ENCODE measurements at places on chromosomes 6 and 20.

DNA sequence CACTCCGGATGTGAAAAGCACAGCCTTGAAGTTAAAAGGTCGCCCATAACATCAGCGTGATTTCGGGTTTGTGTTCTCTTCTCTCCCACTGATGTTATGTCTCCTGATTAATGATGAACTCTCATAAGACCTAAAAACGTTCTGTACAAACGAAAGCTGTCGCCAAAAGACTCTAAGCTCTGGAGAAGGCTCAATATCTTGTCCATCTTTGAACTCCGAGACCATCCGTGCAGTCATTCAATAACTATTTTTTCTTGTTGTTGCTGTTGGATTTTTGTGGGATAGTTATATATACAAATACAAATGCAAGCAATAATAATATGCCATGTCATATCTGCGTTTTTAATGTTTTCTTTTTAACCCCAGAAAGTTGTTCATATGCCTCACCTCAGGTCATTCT is 291.8 kb upstream of the MARCKS start:
- DNase-seq = no peak

- no peak for DNase-seq
These were observed 7.9 kb upstream of the ZSCAN12 start for GRCh38 chr6:28407401-28407800.

DNA sequence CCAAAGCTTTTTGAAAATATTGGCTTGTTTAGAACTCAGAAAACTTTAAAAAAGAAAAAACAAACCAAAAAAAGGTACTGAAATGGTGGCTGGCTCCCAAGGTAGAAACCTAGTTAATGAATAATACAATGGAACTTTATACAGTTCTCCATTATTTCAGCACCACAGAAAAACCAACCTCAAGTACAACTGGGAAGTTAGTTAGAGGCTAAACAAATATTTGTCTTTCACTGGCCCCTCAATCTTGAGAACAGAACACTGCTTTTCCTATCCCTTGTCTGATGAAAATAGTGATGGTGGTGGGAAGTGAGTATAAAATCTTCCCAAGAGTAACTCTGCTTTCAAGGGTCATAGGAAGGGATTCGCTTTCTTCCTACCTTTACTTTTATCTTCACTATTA is 126.5 kb downstream of the REV3L start:
- no peak for DNase-seq

- no peak for DNase-seq
These were observed 525.3 kb downstream of the CD83 start for GRCh38 chr6:14642842-14643241.

DNA sequence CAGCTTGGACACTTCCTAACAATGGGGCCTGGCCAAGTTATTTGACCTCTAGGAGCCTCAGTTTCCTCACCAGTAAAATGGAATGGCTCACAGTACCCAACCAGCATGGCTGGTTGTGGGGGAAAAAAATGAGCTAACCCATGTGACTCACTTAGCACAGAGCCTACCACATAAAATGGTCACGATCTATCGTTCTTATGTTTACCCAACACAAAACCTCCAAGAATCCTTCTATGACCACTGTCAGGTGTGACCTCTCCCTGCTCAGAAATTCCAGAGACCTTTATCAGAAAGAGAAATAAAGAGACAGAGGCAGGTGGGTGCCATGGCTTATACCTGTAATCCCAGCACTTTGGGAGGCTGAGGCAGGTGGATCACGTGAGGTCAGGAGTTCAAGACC is 39.4 kb downstream of the BPIFB1 start:
- DNase-seq = no peak

DNA sequence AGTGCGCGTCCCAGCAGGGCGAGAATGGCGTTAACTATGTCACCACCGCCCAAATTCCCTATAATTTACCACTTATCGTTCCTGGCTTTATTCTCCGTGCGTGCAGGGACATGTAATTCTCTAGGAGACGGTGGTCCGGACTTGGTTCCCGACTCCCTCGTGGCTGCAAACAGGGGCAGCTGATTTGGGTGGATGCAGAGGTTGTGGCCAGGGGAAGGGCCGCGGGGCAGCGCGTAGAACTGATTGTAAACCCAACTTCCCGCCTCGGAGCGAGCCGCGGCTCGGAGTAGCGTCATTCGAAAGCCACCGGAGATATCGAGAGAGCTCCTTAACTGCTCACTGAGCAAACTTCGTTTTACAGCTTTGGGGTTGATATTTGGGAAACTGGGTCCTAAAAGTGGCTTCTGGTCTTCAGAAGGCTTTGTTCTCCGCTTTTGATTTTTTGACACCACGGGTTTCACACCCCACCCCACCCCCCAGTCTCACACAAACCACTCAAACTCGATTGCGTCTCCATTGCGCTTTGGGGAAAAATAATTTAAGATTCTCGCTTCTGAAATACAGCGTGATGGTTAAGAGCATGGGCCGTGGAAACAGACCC is 17.5 kb upstream of the ZSCAN9 start:
- DNase-seq = peak; percentile 12

DNA sequence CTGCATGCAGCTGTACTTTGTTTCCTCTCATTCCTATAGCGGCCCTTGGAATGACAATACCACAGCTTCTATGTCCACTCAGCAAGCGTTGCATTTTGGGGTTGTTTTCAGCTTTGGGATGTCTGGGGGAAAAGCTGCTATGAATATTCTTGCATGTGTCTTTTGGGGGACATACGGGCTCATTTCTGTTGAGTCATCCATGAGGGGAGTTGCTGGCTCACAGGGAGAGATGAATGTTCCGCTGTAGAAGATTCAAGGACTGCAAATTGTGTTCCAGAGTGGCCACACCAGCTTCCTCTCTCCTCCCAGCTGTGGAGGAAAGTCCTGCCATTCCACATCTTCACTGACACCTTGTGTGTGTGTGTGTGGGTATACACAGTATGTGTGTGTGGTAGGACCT is 43.3 kb downstream of the TGM2 start:
- DNase-seq = no peak

DNA sequence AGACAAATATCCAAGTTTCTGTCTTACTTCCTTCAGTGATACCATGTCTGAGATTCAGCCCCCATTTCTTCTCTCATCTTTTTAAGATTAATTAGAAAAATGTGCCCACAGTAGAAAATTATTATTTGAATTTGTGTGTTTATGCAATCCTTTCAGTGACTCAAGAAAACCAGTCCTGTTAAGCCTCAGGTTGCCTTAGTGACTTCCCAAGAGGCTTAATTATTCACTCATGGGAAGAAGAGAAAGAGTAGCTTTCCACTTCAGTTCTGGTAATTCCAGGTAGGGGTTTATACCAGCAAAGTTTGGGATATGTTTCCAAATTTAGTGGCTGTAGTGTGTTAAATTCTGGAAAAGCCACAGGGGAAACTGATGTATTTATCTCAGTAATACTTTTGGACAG is 149.1 kb downstream of the RIMS1 start:
- DNase-seq = no peak

DNA sequence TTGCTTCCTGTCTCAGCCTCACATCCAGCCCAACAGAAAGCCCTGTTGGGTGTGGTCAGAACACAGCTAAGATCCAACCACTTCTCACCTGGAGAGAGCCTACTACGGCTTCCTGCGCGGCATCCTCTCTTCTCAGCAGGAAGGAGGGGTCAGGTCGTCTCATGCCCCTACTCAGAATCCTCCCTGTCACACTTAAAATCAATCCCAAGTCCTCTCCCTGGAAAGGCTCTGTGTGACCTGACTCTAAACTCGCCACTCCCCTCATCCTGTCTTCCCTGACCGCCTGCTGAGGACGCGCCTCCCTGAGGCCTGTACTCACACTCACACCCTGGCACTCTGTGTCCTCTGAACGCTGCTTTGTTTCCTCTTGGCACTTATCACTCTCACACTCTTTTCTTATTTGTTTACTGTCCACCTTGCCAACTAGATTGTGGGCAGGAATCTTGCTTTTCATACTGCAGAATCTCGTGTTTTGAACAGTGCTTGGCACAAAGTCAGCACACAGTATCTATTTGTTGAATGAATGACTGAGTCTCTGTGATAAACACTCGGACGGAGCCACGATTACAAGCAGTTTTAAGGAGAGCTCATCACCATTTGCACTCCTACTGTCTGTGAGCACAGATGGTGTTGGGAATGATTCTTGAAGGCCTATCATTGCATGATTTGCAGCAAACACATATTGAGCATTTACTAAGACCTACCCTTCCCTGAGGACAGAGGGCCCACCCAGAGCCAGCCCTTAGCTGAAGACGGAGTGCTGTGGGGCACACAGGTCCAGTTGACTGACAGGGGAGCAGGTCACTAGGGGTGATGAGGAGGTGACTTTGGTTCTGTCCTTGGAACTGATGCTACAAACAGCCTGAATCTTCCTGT is 18.7 kb downstream of the RAB5IF start:
- DNase-seq = no peak

GRCh38 chr6:149026530-149026942 is 279.7 kb downstream of the UST start:
- DNase-seq = no peak

DNA sequence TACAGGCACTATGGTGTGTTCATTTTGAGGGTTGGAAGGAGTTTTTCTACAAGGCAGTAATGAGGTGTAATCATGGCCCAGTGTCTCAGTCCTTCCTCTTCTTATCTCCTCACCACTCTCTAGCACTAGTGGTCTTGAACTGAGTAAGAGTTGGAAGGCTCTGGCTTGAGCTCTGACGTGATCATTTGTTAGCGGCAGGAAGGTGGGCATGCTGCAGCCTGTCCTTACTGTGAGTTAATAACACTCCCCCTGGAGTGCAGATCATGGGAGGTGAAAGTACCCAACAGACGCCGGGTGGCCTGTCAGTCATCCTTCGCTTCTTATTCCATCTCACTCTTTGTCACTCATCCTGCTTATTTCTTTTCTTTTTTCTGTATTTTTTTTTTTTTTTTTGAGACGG is 356.9 kb downstream of the CDKAL1 start:
- no peak for DNase-seq

GRCh38 chr6:148367411-148368024 is 24.9 kb downstream of the SASH1 start:
- DNase-seq = no peak

- DNase-seq = no peak
These were observed 268.2 kb upstream of the PRDM1 start for GRCh38 chr6:105817961-105818360.

DNA sequence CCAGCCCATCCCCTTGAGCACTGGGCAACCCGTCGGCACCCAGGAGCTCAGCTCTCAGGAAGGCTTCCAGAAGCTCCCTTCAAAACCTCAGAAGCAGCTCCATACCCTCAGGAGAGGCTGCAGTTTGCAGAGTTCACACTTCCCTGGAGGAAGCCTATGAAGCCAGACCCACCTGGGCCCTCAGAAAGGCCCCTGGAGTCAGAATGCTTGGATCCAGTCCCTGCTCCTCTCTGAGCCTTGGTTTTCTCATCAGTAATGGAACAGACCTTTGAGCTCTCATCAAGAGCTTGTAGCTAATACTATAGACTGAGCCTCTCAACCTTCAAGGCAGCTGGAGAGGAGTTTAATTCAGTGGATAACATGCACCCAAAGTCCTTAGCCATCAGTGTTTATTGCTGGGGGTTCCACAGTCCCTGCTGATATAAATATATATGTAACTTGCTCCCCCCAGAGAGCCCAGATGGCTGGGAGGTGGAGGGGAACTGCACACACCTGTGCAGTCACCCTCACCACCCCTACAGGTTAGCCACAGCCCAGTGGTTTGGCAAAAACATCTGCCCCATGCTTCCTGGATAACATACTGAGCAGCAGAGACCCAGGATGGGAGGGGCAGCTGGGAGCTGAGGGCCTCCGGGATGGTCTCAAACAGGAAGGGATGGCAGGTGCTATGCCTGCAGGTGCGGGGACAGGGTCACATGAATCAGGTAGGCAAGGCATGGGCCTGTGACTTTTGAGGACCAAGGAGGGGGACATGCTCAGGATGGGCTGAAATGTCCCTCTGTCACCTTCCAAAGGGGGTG is 120.1 kb downstream of the SNX5 start:
- DNase-seq = no peak

GRCh38 chr20:57676589-57677583 is 32.9 kb downstream of the PMEPA1 start:
- no peak for DNase-seq

DNA sequence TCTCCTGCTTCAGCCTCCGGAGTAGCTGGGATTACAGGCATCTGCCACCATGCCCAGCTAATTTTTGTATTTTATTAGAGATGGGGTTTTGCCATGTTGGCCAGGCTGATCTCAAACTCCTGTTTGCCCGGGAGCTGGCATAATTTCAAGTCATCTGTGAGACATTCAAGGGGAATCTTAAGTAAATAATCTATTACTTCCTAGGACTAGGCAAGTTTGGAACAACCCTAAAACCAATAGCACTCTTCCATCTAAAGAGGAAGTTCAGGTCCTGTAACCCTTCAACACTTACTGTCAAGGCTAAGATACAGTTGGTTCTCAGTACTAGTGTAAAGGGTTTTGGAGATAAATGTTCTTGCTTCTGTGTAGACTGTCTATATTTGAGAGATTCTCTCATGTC is 267.8 kb upstream of the IRAK1BP1 start:
- no peak for DNase-seq

DNA sequence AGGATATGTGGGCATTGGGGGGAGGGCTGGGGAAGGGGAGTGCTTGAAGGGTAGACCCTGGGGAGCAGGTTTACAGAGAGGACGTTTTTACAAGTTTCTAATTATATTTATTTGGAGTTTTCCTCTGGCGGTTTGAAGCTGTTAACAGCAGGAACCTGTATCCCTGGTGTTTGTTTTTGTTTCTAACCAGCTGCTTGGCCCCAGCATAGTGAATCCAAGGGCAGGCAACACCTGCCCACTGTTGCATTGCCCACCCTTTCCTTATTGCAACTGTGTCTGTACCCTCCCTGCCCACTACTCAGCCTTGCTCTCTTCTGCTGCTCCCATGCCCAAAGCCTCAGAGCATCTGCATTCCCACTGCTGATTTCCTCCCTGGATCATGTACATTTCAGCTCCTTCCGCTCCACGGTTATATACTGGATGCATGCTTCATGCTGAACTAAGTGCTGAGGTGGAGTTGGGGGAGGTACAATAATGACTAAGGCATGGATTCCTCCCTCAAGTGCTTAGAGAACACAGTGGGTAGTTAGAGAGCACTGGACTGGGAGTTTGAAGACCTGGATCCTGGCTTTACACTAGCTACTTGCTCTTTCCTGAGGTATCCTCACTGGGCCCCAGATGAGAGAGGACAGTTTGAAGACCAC is 6.0 kb downstream of the SCUBE3 start:
- DNase-seq = no peak

GRCh38 chr20:8678098-8678776 is 390.6 kb upstream of the PLCB4 start:
- DNase-seq = no peak

- no peak for DNase-seq
These were observed 129.1 kb upstream of the PTPRT start for GRCh38 chr20:43318755-43319297.

GRCh38 chr6:111710911-111711310 is 105.2 kb upstream of the TRAF3IP2 start:
- DNase-seq = no peak

DNA sequence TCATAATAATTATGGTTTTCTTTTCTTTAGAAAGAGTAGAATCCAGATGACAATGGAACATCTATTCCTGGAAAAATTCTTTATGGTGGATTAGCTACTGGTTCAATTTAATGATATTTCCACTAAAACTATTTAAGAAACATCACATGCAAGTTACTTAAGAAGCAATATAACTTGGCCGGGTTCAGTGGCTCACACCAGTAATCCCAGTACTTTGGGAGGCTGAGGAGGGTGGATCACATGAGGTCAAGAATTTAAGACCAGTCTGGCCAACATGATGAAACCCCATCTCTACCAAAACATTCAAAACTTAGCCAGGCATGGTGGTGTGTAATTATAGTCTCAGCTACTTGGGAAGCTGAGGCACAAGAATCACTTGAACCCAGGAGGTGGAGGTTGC is 65.9 kb upstream of the SMLR1 start:
- DNase-seq = no peak

GRCh38 chr6:79818471-79818870 is 128.9 kb downstream of the ELOVL4 start:
- no peak for DNase-seq

GRCh38 chr6:41626917-41627316 is 11.4 kb upstream of the MDFI start:
- no peak for DNase-seq
